ENCODE measurements at places on chromosomes 7 and 10.

- no peak for DNase-seq
Observed at GRCh38 chr10:117617659-117618058, 75.1 kb downstream of the EMX2 start.

GRCh38 chr10:25125201-25125611 lies 49.6 kb upstream of the GPR158 start:
- DNase-seq: no peak

GRCh38 chr10:9228771-9229170 lies 1174.3 kb downstream of the GATA3 start:
- no peak for DNase-seq

- no peak for DNase-seq
Observed at GRCh38 chr10:76248649-76249200, 817.3 kb downstream of the LRMDA start.

DNA sequence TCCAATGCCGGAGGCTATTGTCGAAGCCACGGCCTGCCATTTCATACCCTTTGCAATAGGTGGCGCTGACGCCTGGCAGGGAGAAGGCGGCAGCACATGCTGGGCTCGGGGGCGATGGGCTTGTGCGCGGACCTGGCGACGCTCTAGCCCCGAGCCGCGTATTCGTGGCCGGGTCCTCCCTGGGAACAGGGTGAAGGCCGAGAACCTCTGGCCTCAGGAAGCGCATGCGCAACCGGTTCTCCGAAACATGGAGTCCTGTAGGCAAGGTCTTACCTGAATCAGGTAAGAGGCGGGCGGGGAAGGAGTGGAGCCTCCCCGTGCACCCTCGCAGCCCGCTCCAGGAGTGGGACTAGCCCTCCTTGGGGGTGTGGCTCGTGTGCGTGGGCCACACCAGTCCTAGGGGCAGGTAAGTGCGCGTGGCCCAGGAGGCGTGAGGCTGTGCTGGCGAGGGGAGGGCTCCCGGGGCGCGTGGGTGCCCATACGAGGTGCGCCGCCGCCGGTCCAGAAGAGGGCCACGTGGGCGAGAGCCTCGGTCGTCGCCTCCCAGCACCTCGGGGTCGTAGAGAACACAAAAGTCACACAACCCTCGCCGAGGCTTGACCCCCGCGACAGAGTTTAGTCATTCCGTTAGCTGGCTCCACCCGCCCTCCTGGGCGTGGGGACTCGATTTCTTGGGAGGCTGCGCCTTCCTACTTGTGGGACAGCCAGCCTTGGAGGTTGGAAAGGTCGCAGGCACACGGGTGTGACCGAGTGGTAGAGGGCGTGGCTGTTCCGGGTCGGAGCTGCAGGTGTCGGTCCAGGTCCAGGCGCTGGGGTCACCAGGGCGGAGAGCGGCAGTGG lies 5.6 kb upstream of the MEST start:
- peak; percentile 72 for DNase-seq

GRCh38 chr7:114414156-114415063 lies at the start of gene FOXP2:
Gene FOXP2 (plus strand): TSS chr7:114414815. CDS start chr7:114426512, 11,697 bp downstream.
- DNase-seq: no peak

DNA sequence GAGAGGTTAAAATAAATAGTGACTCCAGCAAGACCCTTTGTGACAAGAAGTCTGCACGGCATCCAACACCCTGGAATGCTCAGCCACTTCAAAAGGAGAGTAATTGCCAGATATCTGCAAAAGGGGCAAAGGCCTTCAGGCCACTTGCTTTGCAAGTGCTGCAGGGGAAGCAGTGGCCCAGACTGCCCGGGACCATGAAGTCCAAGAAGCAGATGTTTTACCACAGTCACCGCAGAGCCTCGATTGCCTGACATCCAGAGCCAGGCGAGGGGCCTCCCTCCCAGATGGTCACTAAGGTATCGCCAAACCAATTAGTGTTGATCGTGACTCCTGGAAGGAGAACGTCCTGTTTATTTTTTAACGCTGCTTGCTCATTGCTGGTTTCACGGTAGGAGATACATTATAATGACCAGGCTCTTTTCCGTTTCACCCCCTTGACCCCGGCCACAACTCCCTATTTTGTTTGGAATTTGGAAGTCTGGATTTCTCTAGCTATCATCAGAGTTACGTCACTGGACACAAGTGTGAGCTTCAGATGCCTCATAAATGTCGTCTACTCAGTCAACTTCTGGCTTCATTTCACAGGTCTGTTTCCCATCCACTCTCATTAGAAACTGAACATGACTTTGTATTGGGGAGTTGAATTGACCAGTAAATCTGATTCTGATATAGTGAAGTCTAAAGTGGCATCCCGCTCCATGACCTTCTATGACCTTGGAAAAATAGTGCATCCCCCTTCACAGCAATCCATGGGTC lies 276.2 kb downstream of the WDR11 start:
- DNase-seq: no peak

DNA sequence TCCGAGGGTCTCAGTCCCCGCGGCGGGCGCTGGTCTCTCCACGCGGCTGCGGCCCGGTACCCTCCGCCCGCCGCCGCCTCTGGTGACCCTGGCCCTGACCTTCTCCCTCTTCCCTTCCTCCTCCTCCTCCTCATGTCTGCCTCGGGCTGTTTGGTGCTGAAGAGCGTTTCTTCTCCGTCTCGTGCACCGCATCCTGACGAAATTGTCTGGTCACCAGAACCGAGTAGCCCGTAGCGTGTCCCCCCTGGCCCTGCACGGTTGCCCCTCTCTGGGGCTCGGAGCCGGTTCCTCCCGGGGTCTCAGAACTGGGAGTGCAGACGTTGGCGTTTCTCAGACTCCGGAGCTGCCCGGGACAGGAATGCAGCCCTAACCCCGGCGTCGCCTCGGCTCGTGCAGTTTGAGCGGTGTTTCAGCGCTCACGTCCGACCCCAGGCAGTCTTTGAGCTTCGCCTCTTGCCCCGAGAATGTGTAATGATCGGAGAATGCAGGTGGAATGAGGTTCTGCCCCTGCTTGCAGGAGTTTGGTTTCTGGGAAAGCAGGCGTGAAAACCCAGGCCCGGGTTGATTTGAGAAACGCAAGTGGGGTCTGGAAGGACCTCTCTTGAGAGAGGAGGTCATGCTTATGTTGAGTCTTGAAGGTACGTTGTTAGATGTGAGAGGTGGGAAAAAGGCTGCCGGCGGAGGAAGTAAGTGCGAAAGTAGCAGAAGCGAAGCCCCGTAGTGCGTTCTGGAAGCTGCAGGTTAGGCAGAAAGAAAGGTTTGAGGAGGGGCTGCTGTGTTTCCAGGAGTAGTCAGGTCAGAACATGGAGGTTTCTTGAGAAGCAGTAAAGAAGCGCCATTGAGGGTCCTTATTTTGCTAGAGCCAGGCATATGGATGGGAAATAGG lies 743 bp downstream of the RBM17 start:
- peak; percentile 22 for DNase-seq

- DNase-seq: no peak
Observed at GRCh38 chr10:100347568-100348195, 649 bp downstream of the SCD start.

DNA sequence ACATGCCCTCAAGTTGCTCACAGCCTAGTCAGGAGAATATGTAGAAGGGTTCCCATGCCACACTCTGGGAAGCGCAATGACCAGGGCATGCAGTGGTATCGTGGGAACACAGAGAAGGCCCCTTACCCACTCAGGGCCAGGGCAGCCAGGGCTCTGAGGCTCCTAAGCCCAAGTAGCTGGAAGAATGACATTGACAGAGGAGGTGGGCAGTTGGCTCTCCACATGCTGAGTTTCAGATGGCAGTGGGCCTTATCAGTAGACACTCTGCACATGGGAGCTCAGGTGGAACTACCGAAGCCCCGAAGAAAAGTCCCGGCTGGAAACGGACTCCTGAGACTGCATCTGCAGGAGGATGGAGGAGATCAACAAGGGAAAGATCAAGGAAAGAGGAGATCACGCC lies 15.7 kb upstream of the SVOPL start:
- no peak for DNase-seq

GRCh38 chr7:154937837-154938236 lies 65.1 kb downstream of the PAXIP1 start:
- DNase-seq: no peak

GRCh38 chr7:28107960-28108359 lies 72.6 kb downstream of the JAZF1 start:
- no peak for DNase-seq

- DNase-seq: no peak
Observed at GRCh38 chr7:150340024-150340749, 1.2 kb downstream of the RARRES2 start.

GRCh38 chr10:11831520-11831951 lies 8.4 kb downstream of the PROSER2 start:
- no peak for DNase-seq

DNA sequence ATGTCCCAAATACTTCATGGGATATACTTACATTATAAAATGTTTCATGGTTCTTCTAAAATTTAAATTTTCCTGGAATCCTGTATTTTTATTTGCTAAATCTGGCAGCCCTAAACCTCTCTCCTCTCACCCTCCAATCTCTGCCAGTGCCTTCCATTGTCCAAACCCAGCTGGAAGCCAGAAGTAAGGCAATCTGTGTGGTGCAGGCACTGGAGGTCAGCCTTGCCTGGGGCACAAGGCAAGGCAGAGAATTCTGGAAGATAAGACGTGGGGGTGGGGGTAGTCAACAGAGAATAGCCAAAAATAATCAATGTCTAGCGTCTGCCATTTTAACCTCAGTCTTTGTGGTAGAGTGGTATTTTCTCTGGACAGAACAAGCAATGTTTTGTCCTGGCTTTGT lies 381.7 kb downstream of the GPAM start:
- DNase-seq: no peak

DNA sequence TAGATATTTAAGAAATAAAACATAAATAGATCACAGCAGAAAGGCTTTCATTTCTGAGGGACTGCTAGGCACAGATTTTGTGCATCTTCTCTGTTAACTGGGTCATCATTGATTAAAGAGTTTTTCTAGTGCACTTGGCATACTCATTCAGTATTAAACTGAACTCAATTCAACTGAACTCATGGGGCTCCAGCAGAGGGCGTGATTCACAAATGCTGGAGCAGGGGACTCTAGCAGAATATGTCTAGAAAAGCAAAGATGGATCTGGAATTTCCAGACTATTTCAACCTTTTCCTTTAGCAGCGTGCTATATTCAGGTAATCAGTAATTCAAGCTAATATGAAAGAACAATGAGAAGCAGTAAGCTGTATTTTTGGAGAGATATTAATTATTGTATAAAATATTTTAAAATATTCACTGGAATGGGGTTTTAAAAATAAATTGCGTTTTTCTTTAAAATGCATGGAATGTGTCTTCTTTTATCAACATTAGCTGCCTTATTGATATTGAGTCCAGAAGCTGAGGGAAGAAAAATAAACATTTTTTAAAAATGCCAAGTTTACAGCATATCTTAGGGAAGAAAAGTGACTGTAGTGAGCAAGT lies 296.8 kb upstream of the CACNA2D1 start:
- no peak for DNase-seq

DNA sequence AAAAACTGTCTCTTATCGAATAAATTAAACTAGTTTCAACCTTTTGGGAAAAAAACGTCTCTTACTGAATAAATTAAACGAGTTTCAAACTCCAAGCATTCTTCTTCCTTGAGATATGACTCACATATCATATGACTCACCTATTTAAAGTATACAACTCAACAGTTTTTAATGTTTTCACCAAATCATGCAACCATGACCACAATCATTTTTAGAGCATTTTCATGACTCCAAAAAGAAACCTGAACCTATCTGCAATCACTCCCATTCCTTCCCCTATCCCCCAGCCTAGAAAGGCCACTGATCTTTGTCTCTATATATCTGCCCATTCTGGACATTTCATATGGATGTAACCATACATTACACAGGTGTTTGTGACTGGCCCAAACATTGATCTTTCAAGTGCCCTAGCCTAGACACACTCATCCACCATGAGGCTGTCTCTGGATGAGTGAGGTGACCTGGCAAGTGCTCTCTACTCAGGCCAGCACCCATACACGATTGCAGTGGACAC lies 115.3 kb downstream of the PIP4K2A start:
- DNase-seq: no peak

DNA sequence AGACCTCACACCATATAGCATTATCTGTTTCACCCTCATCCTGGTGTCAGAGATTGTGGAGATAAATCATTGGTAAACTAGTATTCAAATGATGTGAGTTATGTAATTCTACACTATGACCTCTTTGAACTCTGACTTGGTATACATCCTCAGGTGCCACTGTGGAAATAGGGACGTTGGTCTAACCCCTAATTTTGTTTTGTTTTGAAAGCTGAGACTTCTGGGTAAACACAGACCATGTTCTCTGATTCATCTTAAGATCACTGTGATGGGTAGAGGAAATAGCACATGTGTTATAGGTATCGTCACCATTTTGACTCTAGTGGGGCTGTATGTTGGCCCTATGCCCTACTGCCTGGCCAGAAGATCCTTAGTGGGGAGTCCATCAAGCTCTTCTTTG lies 241.6 kb downstream of the CCDC7 start:
- no peak for DNase-seq

GRCh38 chr7:88111954-88112471 lies 107.8 kb downstream of the SRI start:
- no peak for DNase-seq

DNA sequence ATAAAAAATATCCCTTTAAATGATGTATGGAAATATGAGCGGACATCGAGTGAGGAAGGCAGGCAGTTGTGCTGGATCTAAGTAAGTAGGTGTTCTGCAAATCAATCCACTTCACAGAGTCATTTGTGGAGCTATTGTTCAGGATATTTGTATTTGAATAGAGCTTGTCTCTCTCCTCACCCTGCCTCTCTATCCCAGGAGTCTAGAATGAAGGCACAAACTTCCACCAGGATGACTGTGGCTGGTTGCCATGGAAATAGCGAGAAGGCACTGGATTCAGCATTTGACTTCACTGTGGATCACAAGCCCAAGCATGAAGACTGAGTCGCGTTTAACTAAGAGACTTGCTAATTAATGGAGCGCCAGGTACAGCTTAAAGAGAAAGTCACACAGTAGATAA lies 53.2 kb downstream of the NPY start:
- DNase-seq: no peak

DNA sequence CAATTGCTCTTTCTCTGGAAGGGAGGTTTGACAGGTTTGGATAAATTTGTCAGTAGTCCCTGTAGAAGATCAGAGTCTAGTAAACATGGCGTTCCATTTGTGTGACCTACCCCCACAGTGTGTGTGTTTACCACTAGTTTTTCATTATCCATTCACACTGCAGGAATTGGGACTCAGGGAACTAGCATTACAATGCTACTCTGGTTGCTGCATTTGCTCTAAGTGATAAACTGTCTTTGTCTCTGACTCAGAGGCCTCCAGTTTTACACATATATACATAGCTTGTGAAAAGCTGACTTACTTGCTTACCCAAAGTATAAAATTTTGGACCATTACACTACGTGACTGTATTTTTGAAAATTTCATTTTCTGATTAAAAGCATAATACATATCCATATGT lies 1604.0 kb downstream of the REEP3 start:
- DNase-seq: no peak

- no peak for DNase-seq
Observed at GRCh38 chr10:74642901-74643595, 183.4 kb upstream of the KAT6B start.

- no peak for DNase-seq
Observed at GRCh38 chr10:48839809-48840679, 99.6 kb downstream of the LRRC18 start.

- DNase-seq: no peak
Observed at GRCh38 chr10:113138937-113139585, 189.0 kb downstream of the TCF7L2 start.

GRCh38 chr10:102927311-102928010 lies 9.4 kb downstream of the CNNM2 start:
- DNase-seq: no peak
